HL-60 (cell line): ENCODE measurements at places on chromosomes 1 and 21.

DNA sequence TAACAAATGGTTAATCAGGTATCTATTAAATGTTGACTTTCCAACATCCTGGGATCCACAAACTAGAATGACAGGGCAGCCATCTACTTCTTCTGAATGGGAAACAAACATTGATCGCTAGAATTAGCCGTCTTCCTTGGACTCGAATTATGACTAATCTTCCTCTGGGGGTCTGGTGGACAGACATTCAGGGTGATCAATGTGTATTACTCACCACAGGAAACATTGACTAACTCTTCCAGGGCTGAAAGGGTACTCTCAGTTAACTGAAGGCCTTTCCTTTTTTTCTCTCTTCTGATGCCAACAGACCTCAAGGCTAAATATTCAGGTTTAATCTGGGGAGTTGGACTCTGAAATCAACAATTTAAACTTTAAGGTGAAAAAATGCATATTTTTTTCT, 9.5 kb downstream of the NOL9 start:
- no peak for DNase-seq

GRCh38 chr1:8702472-8702849, 115.0 kb downstream of the RERE start:
- DNase-seq: no peak

DNA sequence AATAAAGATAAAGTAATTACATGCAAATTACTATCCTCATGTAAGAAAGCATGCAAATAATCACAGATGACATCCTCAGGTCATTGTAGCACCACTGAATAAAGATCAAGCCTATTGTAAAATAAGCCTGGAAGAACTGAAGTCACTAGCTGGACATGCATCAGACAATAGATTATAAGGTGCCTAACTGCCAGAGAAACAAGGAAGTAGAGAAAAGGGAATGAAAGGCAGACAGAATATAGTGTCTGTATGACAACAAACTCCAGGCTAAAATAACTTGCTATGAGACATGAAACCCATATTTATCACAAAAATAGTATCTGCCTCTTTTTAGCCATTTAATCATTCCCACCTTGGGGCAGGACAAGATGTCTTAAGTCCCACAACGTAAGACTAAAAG, 108.7 kb downstream of the ENAH start:
- no peak for DNase-seq

DNA sequence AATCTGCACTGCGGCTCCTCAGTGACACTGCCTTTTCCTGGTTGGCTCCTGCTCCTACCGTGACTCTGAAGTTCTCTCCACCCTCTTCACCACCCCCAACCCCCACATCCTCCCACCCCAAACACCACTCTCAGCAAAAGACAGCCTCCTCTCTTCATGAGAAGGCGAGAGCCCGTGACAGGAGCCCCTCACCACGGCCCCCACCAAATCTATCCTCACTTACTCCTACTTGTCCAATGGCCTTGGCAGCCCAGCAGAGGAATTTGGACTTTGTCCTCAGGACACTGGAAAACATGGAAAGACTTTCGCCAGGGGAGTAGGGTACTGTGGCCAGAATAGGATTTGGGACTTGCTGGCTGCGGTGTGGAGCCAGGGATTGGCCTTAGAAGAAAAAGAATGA, 6.9 kb downstream of the TMEM125 start:
- DNase-seq: no peak

GRCh38 chr1:59718064-59718988, 96.4 kb upstream of the HOOK1 start:
- no peak for DNase-seq

- DNase-seq: no peak
These were observed 8.6 kb downstream of the MORN1 start for GRCh38 chr1:2382621-2383361.

DNA sequence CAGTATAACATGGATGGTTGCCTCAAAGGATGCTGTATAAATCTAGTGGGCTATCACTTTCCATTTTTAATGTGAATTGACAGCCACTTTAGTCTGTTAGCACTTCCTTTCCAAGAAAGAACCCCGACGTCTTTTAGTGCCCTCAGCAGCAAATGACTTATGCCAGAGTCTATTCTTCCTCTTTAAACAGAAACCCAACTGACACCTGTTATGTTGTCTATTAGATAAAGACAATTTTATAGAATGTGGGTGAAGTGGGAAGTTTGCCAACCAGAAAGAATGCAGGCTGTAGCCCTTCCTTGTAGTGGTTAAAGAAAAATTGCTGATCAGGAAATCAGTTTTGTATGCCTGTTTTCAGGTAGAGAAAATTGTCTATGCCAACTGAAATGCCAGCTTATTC, 344.9 kb downstream of the ZNF326 start:
- DNase-seq: no peak

DNA sequence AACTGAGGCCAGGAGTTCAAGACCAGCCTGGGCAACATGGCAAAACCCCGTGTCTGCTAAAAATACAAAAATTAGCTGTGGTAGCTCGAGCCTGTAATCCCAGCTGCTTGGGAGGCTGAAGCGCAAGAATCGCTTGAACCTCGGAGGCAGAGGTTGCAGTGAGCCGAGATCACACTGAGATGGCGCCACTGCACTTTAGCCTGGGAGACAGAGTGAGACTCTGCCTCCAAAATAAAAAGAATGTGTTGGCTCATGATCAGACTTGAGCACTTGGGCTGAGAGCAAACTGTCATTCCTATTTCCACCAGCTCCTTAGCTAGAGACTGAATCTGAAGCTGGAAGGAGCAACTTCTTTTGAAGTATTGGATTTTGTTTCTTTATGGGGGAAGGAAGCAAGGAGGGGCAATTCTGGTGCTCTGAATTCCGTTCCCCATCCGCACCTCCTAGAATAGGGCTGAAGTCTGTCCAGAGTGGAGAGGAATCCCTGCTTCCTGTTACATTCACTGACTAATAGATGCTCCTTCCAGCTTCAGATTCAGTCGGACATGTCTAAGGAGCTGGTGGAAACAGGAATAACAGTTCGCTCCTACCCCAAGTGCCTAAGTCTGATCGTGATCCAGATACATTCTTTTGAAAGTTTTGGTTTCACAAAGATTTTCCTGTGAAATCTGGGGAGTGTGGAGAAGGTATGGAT, 3.8 kb downstream of the ZNF672 start:
- DNase-seq: no peak

DNA sequence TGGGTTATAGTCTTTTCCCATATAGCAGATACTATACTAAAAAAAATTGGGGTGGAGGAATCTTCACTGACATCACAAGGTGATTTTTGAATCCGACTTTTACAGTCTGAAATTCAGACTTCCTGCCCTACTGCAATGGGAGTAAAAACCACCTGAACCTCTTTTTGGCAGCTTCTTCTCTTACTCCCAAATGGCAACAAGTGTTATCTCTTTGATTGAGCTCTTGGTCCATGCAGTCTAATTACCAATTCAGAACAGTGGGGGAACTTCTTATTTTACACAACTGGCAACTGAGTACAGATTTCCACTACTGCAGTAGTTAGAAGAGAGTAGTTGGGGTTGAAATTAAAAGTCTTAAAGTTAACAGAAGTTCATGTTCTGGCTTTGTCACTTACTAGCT, 62.3 kb downstream of the MACF1 start:
- no peak for DNase-seq

- no peak for DNase-seq
These were observed 17.3 kb downstream of the GBP1 start for GRCh38 chr1:89047734-89048133.

- no peak for DNase-seq
These were observed 116.9 kb upstream of the NGF start for GRCh38 chr1:115454837-115455511.

DNA sequence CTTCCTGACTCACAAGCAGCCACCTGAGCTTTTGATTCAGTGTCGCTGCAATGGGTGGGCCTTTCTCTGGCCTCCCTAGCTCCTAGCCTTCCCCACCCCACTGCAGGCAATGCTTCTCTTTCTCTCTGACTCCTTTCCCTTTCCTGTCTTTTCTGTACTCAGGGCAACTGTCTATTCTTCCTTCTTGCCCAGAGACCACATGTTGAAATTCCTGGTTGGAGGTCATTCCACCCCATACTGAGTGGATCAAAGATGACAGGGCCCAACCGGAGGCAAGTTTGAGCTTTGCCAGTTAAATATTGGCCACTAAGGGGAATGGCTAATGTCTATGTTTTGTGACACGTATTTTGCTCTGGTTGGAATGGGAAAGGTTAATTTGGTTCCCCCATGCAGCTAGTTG, 65.2 kb upstream of the ARID1A start:
- no peak for DNase-seq

GRCh38 chr1:167987174-167987573, 50.3 kb upstream of the MPC2 start:
- no peak for DNase-seq

GRCh38 chr1:25813071-25813733, 6.6 kb upstream of the MTFR1L start:
- DNase-seq: no peak

GRCh38 chr1:190908246-190908645, 430.6 kb upstream of the BRINP3 start:
- DNase-seq: no peak

GRCh38 chr1:18549106-18549505, 68.4 kb downstream of the KLHDC7A start:
- no peak for DNase-seq

DNA sequence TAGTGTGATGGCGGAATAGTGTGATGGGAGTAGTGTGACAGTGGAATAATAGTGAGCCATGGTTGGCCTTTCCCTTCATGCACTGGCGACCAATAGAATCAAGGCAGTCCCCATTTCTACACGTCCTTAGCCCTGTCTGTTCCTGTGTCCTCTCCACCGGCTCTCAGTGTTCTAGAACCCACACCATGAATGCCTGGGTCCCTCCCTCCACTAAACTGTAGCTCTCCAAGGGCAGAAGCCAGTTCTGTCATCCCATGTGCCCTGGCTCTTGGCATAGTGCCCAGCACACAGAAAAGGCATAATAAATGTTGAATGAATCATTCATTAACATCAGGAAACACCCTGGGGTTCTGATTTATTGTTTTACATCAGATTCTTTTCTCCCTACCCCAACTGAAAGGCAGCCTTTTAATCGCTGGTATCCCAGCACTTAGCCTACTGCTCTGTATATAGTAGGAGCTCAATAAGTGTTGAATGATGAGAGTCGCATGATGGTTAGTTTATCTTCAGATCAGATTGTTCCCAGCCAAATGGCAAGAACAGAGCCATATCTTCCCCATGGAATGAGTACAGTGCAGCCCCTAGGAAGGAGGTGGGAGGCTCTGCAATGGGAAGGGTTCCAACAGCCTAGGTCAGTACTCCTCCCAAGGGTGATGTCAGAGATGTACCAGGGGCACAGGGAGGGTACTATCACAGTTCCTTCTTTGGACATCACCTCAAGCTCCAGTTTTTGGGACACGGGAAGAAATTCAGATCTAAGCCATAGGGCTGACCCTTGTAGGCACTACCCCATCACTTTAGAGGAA, 325.7 kb downstream of the HHAT start:
- DNase-seq: no peak

- DNase-seq: no peak
These were observed 1.4 kb upstream of the MIA3 start for GRCh38 chr1:222616525-222616924.

- DNase-seq: no peak
These were observed 39.3 kb upstream of the TSPEAR start for GRCh38 chr21:44750675-44751025.

- DNase-seq: no peak
These were observed 88.7 kb downstream of the WDR4 start for GRCh38 chr21:42790520-42791065.

DNA sequence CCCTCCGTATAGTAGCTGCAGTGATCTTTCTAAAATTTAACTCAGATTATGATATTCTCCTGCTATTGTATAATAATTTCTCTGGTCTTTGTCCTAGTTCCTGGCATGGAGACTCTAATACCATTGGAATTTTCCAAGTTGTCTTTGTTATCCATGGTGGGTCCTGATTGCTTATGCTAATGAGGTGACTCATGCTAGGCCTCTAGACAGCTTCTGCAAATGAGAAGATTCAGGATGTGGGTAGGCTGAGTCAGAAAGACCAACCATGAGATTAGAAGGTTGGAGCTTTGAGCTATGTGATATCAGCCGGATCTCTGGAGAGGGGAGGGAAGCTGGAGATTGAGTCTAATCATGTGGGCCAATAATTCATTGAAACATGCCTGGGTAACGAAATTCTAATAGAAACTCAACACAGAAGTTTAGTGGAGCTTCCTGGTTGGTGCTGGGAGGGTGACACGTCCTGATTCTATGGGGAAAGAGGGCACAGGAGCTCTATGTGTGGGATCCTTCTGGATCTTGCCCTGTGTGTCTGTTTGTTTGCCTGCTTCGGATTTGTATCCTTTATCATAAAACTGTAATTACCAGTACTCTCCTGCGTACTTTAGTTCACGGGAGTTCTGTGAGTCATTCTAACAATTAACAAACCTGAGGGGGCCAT, 73.2 kb upstream of the CNIH3 start:
- DNase-seq: peak; percentile 26

DNA sequence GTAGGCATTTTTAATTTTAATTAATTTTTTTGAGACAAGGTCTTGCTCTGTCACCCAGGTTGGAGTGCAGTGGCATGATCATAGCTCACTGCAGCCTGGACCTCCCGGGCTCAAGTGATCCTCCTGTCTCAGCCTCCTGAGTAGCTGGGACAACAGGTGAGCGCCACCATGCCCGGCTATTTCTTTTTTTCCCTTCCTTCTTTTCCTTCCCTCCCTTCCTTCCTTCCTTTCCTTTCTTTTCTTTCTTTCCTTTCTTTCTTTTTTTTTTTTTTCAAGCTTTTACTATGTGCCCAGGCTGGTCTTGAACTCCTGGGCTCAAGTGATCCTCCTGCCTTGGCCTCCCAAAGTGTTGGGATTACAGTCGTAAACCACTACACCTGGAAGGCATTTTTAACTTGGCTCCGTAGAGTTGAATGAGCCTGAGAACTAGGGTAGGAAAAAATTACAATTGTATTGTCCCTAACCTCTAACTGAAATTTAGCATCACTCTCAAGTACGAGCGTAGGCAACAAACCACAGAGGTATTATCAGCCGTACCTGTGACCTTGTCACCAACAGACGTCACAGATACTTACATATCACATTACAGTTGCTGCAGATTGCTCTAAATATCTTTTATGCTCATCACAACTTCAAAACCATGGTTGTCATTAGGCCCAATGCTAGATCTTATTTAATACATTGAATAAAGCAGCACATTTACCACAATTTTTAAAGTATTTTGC, 8.0 kb downstream of the RUNX3 start:
- DNase-seq: no peak

GRCh38 chr1:27366411-27367159, at the start of gene MAP3K6:
Gene MAP3K6 (minus strand): TSS chr1:27366961. CDS start chr1:27366597, 364 bp downstream.
- no peak for DNase-seq

DNA sequence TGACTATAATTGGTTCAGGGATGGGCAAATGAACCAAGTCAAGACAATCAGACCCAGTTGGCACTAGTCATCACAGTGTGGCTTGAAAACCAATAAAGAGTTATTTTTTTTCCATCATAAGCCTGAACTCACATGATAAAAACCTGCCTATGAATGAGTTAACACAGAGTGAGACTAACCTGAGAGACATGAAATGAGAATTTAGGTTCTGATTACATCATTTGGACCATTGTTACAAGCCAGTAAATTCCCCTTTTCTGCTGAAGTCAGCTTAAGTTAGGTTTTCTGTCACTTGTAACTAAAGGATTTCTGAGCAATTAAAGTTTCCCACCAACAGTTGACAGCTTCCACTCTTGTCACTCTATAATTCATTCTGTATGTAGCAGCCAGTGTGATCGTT, 9.6 kb upstream of the RSBN1 start:
- DNase-seq: no peak
